Activated naive CD8-positive, alpha-beta T cell treated with anti-CD3 and anti-CD28 coated beads for 36 hours (primary cell): ENCODE measurements at places on chromosomes 7 and 10. TPM values are rescaled to one million over a fixed set of nuclear protein-coding genes. Genes with fewer than 3 reads are reported as not detected.

Gene TRIM50
- total RNA-seq = not detected

Gene ZP3
- total RNA-seq = 2.6 TPM

Gene AEBP1
- total RNA-seq = 38.3 TPM

DNA sequence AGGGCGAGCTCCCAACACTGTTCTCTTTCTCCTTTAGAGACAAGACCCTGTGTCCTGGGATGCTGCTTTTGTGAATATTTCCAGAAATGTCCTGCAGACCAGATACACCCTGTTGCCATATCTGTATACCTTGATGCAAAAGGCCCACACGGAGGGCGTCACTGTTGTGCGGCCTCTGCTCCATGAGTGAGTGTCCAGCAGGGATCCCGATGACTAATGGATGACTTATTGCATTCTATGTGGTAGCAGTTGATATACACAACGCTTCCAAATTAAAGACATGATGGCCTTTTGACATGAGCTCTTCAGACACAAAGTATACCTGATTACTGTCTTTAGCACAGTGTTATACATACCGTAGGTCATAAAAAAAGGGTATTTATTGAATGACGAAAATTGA is 45.0 kb upstream of the MGAM2 start:
- DNase-seq = no peak

DNA sequence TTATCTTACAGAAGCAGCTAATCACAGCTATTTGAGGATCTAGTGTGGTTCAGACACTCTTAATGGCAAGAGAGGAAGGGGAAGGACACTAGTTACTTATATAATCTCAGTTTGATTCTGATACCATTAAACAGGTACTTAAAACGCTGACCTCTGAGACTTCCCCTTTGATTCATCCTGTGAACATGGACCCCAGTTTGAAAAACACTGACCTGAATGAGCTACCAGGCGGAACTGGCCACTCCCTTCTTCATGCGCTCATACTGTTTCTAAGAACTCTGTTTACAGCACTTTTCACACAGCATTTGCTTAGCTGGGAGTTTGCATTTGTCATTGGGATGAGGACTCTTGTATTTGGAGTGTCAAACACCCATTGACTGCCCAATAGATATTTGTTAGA is 45.7 kb downstream of the BEND7 start:
- DNase-seq = no peak

- no peak for DNase-seq
These were observed 1.4 kb downstream of the PLPP4 start for GRCh38 chr10:120458432-120458831.

DNA sequence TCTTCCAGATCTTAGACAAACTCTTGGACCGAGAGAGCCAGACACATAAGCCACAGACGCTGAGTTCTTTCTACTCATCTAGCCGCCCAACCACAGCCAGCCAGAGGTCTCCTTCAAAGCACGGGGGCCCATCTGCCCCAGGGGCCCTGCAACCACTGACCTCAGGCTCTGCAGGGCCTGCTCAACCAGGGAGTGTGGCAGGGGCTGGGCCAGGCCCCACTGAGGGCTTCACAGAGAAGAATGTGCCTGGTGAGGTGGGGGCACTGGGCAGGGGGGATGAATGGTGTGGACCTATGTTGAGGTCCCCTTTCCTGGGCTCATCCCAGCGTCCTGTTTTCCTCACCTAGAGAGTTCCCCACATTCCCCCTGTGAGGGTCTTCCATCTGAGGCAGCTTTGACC is 11.4 kb downstream of the ZSWIM8 start:
- DNase-seq = no peak

GRCh38 chr10:89428877-89429276 is 14.5 kb downstream of the IFIT5 start:
- DNase-seq = no peak

DNA sequence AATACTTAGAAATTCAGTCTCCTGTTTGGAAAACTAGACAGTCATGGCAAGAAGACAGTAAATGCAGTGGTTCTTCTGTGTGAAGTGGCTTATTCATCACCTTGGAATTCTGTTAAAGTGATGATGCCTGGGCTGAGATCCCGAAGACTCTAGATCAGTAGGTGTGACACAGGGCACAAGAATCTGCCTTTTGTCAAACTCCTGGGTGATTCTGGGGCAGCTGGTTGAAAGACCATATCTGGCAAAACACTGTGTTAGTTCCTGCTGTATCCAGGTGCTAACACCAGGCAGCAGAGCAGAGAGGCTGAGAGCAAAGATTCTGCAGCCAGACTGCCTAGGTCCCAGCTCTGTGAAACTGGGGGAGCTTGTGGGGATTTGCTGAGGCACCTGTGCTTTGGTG is 26.5 kb downstream of the MRC1 start:
- no peak for DNase-seq

DNA sequence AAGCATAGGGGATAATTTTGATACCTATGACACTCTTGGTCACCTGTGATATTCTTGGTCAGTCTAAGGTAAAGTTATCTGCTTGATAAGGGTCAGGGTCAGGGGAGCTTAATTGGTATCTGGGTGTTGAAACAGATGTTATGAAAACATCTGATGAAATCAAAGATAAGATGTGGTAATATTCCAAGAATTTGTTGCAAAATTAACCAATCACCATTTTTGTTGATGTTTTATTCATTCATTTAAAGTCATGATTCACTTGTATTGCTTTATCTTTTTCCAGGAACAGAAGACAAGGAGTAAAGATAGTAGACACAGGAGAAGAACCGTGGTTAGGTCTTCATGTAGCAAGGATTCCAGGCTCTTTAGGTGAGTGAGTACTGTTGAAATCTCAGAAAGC is 103.1 kb downstream of the SEMA3C start:
- no peak for DNase-seq

GRCh38 chr7:116196947-116197346 is 13.4 kb upstream of the TES start:
- no peak for DNase-seq

DNA sequence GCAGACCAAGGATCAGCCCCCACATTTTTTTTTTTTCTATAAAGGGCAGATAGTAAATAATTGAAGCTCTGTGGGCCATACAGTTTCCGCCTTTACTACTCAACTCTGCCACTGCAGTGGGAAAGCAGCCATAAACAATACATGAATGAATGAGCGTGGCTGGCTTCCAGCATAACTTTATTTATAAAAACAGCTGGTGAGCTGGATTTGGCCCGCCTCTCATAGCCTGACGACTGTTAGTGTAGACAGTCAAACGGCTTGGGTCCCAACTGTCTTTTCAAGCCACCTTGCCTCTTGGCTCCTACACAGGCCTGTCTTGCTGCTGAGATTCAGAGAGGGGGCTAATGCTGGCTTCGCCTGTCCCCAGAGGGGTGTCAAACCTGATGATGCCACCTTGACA is 169.8 kb upstream of the GPR26 start:
- DNase-seq = no peak

GRCh38 chr10:97882142-97883091 is 32.8 kb downstream of the GOLGA7B start:
- no peak for DNase-seq

DNA sequence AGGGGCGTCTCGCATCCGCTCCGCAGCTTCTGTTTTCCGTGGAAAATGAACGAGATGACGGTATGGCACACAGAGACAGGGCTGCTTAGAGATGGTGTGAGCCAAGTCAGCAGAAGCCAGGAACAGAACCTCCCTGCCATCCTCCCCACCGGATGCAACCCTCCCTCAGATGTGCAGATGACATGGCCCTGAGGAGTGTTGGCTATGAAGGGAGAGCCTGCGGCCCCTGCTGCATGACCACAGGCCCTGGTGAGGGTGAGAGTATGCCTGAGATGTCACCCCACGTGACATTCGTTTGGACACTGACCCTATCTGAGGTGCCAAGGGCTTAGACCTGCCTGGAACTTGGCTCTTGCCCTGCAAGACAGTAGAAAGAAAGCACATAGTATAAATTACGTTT is 29.4 kb downstream of the WIPF3 start:
- no peak for DNase-seq
